Activated naive CD4-positive, alpha-beta T cell treated with anti-CD3 and anti-CD28 coated beads, Interleukin-2, amount 50 U/mL, for 72 hours (primary cell): ENCODE measurements at places on chromosomes 16 and 17. TPM values are rescaled to one million over a fixed set of nuclear protein-coding genes. Genes with fewer than 3 reads are reported as not detected.

MRPL27 gene
- 91.4 TPM for total RNA-seq

DNAH17 gene
- total RNA-seq: 1.4 TPM

PERCC1 gene
- 0.27 TPM for total RNA-seq

SLC4A1 gene
- not detected for total RNA-seq
